NCI-H446 (cell line): ENCODE measurements at places on chromosomes 5 and 9.

- no peak for DNase-seq
Measured at GRCh38 chr5:54700986-54701578, 183.5 kb downstream of the SNX18 start.

DNA sequence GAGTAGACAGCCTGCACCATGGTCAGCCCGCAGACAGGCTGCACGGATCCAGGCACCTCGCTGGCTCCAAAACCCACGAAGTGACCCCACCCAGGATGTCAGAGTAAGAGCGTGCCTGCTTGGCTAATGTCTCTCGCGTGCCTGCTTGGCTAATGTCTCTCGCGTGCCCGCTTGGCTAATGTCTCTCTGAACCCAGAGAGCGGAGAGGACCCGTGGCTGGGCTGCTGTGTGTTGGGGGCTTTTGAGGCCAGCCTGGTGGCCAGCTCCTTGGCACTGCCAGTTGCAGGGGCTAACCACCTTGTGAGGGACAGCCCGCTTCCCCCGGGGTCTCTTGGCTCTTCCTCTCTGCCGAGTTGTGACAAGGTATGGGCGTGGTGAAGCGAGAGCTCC is 8.9 kb upstream of the RXRA start:
- no peak for DNase-seq

DNA sequence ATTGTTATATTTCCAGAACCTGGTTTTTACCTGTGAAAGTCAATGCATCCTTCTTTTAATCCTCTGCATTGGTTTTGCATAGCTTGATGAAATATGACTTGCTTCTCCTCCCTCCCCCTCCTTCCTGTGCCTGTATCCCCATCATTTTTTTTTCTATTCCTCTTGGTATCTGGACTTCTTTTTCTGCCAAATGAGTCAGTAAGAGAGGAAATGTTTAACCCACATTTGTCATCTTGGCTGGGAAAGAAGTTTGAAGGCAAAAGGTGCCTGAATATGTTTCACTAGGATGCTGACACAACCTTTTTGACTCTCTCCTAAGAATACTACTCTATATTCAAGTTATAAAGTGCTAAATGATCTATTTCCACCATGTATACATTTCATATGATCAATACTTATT is 35.5 kb upstream of the CDKN2B start:
- DNase-seq, result no peak

- DNase-seq, result no peak
Measured at GRCh38 chr5:51988634-51989033, 605.4 kb downstream of the ISL1 start.

DNA sequence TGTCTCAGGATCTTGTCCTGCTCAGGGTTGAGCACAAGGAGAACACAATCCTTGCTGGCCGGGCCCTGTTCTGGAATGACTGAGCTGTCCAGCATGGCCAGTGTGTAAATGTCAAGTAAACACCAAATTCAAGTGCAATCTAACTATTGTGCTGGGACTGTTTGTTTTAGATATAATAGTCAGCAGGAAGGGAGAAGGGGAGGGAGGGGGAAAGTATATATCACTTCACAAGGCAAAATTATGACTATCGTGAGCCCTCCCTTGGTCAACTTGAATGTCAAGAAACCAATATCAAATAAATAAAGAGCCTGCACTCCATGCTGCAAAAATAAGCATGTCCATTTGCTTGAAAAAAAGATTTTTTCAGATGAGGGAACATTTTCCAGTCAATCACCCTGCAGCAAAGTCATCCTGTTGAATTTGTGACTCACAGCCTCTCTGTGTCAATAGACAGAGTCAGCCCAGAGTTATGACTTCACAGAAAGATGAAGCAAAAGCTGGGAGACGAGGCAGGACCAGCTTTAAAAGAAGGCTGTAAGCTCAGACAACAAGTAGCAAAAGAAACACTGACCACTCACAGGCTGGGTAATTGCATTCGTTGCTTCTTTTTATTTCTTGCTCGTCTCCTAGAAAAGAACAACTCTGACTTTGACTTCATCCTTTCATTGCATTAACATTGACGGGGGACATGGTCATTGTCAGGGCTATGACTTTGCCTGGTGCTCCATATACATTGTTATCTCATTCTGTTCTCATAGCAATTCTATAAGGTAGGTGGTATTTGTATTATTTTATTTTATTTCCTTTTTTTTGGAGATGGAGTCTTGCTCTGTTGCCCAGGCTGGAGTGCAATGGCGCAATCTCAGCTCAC is 15.3 kb upstream of the KLF4 start:
- no peak for DNase-seq

GRCh38 chr9:82117026-82117811 is 128.6 kb downstream of the SPATA31D1 start:
- DNase-seq, result peak; percentile 15

DNA sequence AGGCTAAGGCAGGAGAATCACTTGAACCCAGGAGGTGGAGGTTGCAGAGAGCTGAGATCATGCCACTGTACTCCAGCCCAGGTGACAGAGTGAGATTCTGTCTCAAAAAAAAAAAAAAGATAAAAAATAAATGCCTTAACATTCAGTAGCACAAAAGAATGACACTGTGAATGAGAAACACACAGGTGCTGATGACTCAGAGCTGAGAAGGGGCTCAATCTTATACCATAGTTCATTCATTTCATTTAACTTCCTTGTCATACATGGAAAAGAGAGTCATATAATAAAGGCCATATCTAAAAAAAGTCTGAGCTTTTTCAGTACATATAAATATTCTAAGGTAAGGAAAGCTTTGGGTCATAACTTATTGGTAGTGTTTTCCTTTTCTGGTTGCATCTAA is 40.6 kb downstream of the WWC1 start:
- DNase-seq, result no peak

GRCh38 chr5:39794513-39795210 is 369.9 kb upstream of the DAB2 start:
- no peak for DNase-seq

- no peak for DNase-seq
Measured at GRCh38 chr9:69452110-69452782, 127.2 kb downstream of the ENTREP1 start.

- no peak for DNase-seq
Measured at GRCh38 chr5:96597438-96598020, 64.6 kb upstream of the CAST start.

GRCh38 chr5:14266686-14267085 is 123.5 kb downstream of the TRIO start:
- no peak for DNase-seq

DNA sequence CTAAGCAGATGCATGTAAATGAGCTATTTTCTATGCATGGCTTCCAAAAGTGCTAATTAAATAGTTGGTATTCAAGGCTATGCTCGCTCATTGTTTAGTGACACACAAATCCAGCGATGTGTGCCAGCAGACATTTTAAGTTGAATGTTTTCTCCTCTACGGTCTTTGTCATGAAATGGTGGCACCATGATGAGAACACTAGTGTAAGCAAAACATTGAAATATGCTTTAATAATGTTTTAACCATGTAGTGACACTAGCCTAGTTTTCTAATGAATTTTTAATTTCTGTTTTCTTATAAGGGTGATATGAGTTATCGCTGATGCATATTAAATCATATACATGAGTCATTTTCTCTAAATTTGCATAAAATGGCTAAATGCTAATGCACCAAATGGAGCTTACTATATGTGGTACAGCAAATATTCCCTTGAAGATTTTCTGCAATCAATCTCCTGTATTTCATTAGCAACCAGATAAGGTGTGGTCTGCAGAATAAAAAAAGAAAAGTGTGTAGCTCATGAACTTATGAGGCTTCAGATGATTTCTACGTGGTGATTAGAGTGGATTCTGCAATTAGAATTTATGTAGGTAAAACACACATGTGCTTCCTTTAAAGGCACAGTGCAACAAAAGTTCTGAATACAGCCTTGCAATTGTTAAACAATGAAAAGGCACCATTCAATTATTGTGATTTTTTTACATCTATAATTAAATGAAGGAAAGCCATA is 226.6 kb downstream of the MEF2C start:
- DNase-seq, result no peak

- no peak for DNase-seq
Measured at GRCh38 chr5:157842787-157843186, 16.2 kb downstream of the CLINT1 start.

- no peak for DNase-seq
Measured at GRCh38 chr5:135511761-135512575, 23.8 kb downstream of the NEUROG1 start.

- DNase-seq, result no peak
Measured at GRCh38 chr5:43497311-43498104, 13.8 kb upstream of the TMEM267 start.

DNA sequence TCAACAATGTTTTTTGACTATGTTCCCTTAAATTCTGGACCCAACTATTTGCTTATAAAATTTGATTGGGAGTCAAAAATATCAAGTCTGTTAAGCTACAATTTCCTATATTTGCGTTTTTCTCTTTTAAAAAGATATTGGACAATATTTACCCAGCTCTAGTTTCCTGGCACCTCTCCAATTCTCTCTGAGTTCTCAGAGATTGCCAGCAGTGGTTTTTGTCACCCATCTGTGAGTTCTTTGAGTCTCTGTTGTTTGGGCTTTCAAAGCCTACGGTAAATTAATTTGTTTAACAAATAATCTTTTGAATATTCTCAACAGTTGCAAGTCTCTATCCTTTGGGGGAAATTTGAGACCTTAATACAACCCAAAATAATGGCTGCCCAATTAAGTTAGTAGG is 174.2 kb upstream of the PUM3 start:
- peak; percentile 98 for DNase-seq

DNA sequence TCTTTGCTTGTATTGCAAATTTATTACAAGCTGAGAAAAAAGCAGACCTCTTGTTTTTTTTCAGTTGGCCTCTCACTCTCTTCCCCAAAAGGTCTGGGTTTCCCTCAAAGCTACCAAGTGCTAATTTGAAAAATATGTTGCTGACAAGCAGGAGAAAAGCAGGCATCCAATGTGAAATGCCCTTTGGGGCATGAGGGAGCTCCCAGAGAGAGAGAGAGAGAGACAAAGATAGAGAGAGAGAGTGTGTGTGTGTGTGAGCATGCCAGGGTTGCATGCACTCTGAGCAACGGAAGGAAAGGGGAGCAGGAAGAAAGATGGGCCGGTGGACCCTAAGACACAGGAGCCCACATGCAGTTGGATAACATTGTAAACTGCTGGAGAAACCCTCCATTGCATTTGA is 358.4 kb downstream of the TMEM38B start:
- no peak for DNase-seq

- DNase-seq, result no peak
Measured at GRCh38 chr9:133484671-133485437, 6.0 kb upstream of the SLC2A6 start.

GRCh38 chr5:124860291-124860655 is 113.8 kb upstream of the ZNF608 start:
- no peak for DNase-seq

DNA sequence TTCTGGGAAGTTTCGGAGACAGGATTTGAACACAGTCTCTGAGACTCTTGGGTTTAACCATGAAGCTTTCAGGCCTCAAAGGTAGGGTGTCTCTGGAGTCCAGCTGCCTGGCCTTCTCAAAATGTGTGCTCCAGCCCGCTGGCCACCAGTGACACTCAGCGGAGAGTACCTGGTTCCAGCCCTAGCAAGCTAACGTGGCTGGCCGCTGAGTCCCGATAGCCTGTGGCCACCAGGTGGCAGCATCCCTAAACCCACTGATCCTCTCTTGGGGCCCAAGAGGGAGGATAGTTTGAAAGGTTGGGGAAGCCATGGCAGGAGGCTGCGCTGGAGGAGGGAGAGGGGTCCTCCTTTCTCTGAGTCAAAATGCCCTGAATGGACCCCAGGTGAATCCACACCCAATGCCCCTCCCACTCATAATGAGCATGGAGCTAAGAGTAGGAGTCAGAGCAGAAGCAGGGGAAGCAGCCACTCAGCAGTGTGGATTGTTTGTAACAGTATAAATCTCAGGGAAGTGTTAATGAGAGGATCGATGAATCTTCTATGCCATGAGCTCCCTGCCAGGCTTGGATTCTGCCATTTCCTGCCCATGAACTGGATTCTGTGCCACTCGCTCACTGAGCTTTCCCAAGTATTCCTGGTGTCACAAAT is 5.4 kb upstream of the TIFAB start:
- no peak for DNase-seq

DNA sequence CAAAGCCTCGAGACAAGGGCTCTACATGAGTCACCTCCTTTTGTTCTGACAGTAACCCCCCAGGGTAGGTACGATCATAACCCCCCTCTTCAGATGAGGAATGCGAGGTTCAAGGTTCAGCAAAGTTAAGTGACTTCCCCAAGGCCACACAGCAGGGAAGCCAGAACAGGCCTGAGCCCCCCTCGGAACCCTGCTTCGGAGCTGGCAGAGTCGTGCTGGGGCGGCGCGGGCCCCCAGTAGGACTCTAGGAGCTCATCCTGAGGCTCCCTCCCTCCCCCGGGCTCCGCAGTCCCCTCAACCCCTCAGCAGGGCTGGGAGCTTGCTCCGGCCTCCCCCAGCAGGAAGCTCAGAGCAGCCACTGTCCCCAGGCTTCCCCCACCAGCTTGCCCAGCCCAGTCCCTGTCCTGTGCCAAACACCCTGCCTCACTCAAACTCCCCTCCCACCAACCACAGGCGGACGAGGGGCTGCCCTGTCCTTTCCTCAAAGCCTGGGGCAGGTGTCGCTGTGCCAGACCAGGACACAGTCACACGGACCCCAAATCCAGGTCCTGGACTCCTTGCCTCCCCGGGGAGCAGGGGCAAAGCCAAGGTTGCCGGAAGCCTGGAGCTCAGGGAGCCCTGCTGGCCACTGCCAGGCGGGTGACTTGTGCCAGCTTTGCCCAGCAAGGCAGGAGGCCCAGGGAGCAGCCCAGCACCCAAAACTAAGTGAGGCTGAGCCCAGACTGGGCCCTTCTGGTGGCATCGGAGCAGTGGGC is 5.1 kb downstream of the AGPAT2 start:
- no peak for DNase-seq

- no peak for DNase-seq
Measured at GRCh38 chr5:176837707-176838115, 27.4 kb downstream of the UNC5A start.

DNA sequence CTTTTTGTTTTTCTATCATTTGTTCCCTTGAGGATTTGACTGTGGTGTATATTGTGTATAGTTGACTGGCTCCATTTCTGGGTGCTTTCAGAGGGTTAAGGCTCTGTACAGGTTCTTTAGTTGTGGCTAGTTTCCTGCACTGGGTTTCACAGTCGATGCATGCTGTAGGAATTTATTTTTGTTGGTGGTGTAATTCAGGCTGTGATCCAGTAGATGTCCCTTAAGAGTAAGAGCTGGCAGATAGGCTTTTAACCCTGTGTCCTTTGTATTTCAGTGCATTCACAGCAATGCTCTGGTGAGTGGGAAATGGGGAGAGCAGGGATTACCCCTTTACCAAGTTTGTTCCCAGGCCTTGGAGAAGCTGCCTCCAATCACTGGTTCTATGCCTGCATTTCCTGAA is 112.9 kb downstream of the SPATA31D1 start:
- DNase-seq, result no peak

GRCh38 chr9:100601216-100601615 is 23.3 kb downstream of the CAVIN4 start:
- DNase-seq, result peak; percentile 77

GRCh38 chr9:131709771-131710431 is 30.0 kb downstream of the RAPGEF1 start:
- no peak for DNase-seq

DNA sequence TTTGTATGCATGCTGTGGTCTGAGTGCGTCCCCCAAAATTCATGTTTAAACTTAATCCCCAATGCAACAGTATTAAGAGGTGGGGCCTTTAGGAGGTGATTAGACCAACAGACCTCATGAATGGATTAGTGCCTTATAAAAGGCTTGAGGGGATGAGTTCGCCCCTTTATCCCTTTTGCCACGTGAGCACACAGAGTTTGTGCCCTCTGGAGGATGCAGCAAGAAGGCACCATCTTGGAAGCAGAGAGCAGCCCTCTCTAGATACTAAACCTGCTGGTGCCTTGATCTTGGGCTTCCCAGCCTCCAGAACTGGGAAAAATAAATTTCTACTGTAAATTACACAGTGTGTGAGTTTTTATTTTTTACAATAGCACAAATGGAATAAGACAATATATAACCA is 177.1 kb upstream of the SPRY4 start:
- no peak for DNase-seq
